ENCODE measurements at places on chromosomes 12 and 14.

GRCh38 chr14:93027810-93028723 is 87.7 kb downstream of the ITPK1 start:
- no peak for DNase-seq

DNA sequence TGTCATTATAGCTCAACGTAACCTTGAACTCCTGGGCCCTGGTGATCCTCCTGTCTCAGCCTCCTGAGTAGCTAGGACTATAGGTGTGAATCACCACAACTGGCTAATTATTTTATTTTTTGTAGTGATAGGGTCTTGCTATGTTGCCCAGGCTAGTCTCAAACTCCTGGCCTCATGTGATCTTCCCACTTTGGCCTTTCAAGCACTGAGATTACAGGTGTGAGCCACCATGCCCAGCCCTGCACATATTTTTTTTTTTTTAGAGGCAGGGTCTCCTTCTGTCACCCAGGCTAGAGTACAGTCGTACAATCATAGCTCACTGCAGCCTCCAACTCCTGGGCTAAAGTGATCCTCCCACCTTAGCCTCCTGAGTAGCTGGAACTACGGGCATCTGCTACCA is 8.9 kb downstream of the TMEM116 start:
- no peak for DNase-seq

DNA sequence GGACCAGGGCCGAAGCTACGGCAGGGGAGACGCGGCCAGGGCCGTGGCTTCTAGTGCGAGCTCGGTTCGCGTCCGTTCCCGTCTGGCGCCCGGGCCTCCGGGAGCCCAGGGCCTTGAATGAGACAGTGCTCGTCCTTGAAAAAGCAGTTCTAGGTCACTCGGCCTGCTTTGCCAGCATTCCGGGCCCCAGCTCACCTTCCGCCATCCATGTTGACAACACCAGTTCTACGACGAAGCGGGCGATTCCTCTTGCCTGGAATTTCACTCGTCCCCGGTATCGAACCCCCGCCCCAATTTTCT is 4.5 kb downstream of the OR10AD1 start:
- DNase-seq: no peak

GRCh38 chr14:70832561-70833305 is 23.4 kb upstream of the MAP3K9 start:
- DNase-seq: no peak

GRCh38 chr12:27580561-27581330 is 56.7 kb downstream of the PPFIBP1 start:
- DNase-seq: no peak

- no peak for DNase-seq
Measured at GRCh38 chr12:132056951-132057350, 87.2 kb downstream of the DDX51 start.

Data from stimulated activated CD8-positive, alpha-beta memory T cell treated with anti-CD3 and anti-CD28 coated beads, Interleukin-2, amount 100 ng/mL, for 1 hour (primary cell).